ENCODE measurements at places on chromosomes 13 and 19.

DNA sequence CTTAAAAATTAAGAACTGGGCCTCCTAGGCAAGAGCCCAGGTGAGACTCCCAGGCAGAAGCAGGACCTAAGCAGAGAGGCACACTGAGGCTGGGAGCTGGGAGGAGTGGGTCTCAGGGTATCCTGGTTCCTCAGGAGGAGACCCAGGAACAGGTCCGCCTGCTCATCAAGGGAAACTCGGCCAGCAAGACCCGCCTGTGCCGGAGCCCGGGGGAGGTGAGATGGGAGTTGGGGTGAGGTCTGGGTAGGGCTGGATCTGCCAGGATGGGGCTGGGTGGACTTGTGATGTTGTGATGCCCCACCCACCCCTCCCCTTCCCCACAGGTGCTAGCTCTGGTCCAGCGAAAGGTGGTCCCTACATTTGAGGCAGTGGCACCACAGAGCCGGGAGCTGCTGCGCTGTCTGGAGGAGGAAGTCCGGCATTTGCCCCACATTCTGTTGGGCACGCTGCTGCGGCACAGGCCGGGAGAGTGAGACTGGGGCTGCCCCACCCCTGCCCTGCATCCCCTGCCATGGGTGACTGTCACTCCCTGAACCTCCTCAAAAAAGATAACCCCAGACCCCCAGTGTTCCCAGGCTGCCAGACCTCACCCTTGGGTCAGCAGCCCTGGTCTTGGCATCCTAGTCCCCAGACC, 6.9 kb downstream of the HAUS5 start:
- no peak for DNase-seq

- DNase-seq = peak; percentile 14
Observed at GRCh38 chr13:74287724-74288169, 153.5 kb upstream of the KLF12 start.

DNA sequence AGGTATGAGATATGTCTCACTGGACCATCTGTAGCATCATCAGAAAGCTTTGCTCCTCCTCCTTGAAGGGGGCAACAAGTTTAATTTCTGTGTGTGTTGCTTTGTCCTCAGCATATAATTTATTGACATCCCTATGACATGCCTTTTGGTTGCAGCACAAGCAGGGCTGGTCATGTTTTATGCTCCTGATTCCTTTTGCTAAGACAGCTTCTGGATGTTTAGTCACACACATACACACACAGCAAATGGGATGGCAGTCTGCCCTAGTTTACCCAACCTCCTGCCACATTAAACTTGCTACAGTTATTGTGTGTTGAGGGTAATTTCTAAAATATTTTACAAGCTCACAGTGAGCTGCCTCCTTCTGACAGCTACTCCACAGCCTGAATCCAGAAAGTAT, 217.9 kb upstream of the RXFP2 start:
- DNase-seq = no peak

GRCh38 chr13:112846411-112847115, 122.5 kb upstream of the MCF2L start:
- DNase-seq = no peak

DNA sequence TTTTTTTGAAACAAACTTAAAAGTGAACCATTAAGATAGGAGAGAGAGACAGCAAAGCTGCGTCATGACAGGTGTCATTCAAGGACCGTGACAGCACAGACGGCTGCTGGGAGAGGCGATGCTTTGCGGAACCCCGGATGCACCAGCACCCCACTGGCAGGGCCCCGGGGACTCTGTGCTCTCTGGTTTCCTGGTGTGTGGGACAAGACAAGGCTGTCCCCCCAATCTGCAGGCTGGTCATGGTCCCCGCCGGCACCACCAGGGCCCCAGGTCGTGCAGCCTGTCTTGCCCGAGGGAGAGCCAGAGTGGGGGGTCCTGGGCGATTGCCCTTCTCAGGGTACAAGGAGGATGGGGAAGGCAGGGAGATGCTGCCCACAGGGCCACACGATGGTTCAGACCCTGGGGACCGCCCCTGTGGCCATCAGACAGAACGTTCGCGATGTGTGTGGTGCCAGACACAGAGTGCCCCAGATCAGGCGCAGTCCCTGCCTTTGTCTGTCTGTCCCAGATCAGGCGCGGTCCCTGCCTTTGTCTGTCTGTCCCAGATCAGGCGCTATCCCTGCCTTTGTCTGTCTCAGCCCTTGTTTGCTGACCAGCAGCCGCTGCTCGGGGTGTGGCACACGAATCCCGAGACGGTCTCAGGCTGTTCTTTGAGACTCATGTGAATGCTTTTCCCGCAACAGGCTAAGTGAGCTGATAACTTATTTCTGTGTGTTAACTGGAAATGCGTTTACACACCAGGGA, 36.1 kb downstream of the ADPRHL1 start:
- DNase-seq = no peak

- no peak for DNase-seq
Observed at GRCh38 chr13:51707461-51707860, 96.5 kb downstream of the DHRS12 start.

DNA sequence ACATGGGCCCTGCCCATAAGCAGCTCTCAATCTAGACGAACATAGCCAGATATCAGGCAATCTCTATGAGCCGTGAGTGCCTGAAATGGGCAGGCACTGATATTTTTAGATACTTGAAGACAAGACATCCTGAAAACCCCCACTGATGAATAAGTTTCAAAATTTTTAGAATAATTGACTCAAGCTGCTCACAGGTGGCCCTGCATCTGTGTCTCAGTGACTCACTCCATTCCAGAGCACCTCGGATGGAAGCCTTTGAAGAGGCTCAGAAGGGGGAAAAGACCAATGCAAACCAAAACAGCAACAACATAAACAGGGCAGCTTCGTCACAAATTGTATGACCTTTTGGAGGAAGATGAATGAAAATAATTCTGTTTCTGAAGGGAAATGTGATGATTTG, 42.8 kb upstream of the SLC46A3 start:
- DNase-seq = peak; percentile 49

GRCh38 chr13:93248627-93249047, 22.0 kb downstream of the GPC6 start:
- peak; percentile 65 for DNase-seq

GRCh38 chr13:72884101-72884500, 102.2 kb downstream of the PIBF1 start:
- DNase-seq = no peak

DNA sequence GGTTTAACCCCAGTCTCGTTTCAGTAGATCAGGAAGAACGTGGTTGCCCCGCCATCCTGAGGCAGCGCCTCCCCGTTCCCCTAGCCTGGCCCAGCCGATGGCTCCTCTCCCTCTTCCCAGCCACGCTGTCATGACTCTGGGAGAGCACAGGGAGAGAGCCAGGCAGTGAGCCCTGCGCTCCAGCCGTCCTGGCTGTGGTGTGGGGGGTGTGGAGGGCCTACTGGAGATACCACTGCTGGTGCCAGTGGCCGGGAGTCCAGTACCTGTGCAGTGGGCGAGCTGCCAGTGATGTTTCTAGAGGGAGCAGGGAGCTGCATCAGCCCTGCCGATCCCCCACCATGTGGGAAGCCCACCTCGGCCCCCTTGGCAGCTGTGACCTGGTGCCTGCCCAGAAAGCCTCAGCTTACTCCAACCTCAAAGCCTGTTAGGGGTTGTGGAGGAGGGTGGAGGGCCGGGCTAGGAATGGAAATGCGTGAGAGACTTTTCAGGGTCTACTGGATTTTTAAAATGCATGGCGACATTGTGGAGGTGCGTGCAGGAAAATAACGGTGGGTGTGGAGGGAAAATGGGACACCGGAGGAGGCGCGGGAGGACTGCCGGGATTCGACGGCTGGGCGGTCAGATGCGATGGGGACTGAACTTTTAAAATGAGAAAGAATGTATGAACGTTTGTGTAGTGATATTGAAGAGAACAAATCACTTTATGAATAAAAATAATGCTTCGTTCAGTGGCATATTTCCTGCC, 4.9 kb downstream of the TEX29 start:
- DNase-seq = no peak

DNA sequence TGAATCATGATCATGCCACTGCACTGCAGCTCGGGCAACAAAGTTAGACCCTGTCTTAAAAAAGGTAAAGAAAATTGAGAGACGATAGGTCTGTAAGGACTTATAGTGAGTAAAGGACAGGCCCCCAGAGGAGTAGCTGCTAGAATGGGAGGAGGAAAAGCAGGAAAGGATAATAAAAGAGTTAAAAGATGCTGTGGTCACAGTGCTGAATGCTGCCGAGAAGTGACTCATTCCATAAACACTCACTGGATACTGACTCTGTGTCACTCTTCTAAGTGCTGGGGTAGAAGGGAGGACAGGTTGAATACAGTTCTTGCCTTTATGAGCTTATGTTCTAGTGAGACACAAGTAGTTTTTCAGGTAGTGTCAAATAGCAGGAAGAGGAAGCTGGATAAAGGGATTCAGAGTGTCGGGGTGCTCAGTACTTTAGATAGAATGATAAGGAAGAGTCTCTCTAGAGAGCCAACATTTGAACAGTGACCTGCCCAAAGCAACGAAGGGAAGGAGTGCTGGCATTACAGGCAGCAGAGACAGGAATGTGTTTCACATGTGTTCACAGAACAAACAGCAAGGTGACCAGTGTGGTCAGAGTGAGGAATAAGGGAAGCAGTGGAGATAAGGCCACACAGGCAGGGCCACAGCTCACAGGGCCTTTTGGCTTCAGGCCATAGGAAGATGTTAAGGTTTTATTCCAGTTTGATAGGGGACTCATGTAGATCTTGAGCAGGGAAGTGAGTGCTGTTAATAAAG, 1240.5 kb downstream of the UQCRFS1 start:
- DNase-seq = peak; percentile 87

- no peak for DNase-seq
Observed at GRCh38 chr13:24858953-24859352, 95.0 kb downstream of the RNF17 start.

GRCh38 chr13:23963947-23964346, 66.6 kb upstream of the C1QTNF9B start:
- DNase-seq = no peak

- peak; percentile 41 for DNase-seq
Observed at GRCh38 chr13:101627556-101627943, 175.1 kb downstream of the ITGBL1 start.

DNA sequence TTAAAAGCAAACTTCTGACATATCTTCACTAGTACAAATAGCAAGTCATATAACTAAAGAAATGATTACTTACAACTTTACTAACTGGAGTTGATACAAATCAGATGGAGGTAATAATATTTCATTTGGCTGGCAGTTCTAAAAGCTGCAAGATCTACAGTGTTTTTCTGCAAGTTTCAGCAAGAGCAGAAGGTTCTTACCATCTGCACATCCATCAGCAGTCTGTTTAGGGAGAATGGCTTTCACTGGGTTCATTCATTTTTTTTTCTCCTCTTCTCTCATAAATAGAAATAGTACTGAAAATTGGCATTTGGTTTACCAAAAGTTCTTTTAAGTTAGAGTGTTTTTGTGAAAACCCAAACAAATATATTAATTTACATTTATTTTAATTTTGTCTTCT, 3.1 kb upstream of the SHISA2 start:
- DNase-seq = no peak

GRCh38 chr19:38831142-38831605, 420 bp downstream of the ECH1 start:
- DNase-seq = peak; percentile 94

GRCh38 chr13:106640515-106640914, 72.6 kb upstream of the ARGLU1 start:
- no peak for DNase-seq

GRCh38 chr13:45179428-45179827, 21.4 kb downstream of the KCTD4 start:
- DNase-seq = peak; percentile 52

DNA sequence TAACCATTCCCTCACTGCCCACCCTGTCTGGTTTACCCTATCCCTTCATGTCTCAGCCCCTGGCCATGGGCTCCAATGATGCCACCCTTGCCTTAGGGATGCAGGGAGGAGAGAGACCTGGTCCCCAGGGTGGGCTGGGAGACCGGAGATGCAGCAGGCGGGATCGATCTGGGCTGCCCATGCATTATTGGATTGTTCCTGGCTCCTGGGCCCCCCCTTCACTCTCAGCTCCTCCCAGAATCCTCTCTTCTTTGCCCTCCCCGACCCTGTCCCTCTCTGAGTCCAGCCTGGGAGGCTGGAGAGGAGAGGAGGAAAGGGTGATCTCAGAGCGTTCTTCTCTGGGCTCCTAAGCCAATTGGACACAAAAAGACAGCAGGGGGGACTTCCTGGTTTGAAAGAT, 5.8 kb downstream of the KASH5 start:
- DNase-seq = no peak

- no peak for DNase-seq
Observed at GRCh38 chr13:92224825-92225224, 826.4 kb downstream of the GPC5 start.

- DNase-seq = no peak
Observed at GRCh38 chr19:52102782-52103181, 7.2 kb upstream of the ZNF841 start.

DNA sequence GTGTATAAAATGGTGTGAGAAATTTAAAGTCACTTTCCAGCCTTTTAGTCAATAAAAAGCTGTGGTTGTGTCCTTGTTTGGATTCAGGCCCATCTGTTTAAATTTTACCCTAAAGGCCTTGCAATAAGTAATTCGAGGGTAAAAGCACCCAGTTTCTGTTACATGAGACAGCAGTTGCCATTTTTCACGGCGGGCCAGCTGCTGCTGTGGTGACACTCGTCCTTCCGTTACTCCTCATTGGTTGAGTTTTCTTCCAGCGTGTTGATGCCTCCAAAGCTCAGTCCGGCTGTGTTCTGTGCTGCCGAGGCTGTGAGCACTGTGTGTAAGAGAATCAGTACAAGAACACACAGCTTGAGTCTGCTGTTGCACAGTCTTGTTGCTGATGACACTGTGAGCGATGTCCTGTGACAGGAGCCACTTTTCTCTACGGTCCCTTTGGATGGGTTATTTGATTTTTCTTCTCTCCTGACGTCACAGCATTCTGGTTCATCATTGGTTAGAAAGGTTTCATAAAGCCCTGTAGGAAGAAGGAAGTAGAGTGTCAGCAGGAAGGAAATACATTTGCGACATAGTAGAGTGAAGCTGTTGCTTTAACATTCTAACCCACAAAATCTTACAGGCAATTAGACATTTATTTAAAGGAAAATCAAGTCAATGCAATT, 602.5 kb upstream of the ARGLU1 start:
- no peak for DNase-seq

DNA sequence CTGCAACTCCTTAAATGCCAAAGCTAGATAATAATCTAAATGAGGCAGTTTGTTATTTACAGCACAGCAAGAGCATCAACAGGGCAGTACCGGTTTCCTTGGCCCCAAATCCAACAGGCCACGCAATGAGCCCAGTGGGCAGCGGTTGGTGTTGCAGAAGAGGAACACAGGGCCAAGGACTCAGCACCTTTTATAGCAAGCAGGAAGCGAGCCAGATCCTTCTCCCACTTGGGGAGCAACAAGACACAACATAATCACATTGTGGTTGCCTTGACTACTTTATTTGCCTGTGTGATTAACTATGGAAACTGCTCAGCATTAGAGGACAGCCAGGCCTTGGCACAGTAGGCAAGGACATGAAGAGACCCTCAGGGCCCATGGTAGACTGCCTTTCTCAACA, 67.1 kb upstream of the HTR2A start:
- DNase-seq = no peak

All from A172 (cell line).